ENCODE measurements at places on chromosomes 12 and 14. TPM values are rescaled to one million over a fixed set of nuclear protein-coding genes. Genes with fewer than 3 reads are reported as not detected.

The PRB2 gene
- not detected for total RNA-seq

The LMNTD1 gene
- total RNA-seq, result not detected

The AJUBA gene
- 31.9 TPM for total RNA-seq

The GPR162 gene
- total RNA-seq, result 0.41 TPM

The GPR137C gene
- 0.15 TPM for total RNA-seq

The PSME2 gene
- 150 TPM for total RNA-seq

The SLC10A1 gene
- total RNA-seq, result not detected

The NKX2-1 gene
- 0.07 TPM for total RNA-seq

The ADAMTS20 gene
- not detected for total RNA-seq

The SERPINA10 gene
- not detected for total RNA-seq

The CATSPERB gene
- not detected for total RNA-seq

The TMEM132C gene
- not detected for total RNA-seq

The FOXG1 gene
- total RNA-seq, result 0.19 TPM

The FSCB gene
- total RNA-seq, result not detected

The C12orf75 gene
- total RNA-seq, result 125 TPM

The BAG5 gene
- 21.9 TPM for total RNA-seq
